ENCODE measurements at places on chromosomes 16 and 17.
A peak's percentile ranks its signal among the peaks of the same experiment; 100 is the strongest.

DNA sequence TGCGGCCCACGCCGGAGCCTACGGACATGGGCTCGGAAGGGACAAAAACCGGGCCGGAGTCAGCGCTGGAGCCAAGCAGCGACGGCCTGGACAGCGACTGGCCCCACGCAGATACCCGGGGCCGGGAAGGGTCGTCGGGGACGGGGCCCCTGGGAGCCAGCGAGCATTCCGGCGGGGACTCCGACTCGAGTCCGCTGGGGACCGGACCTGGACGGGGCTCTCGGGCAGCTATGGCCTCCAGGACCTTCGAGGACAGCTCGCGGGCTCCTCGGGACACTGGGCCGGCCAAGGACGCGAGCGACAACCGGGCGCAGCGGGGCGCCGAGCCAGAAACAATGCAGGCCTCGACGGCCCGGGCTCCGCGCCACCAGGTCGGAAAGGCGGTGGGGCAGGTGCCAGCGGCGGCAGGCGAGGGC is 1.0 kb downstream of the MYO15B start:
- H3K27ac ChIP-seq, result no peak overlapping the region
- H3K4me3 ChIP-seq, result peak overlapping the region; percentile 33
- H3K27me3 ChIP-seq, result peaks cover 14% of the 10 kb centered on the region
- H3K36me3 ChIP-seq, result no peaks in the 10 kb centered on the region
- no peaks in the 10 kb centered on the region for H3K4me1 ChIP-seq

- no peaks in the 10 kb centered on the region for H3K27me3 ChIP-seq
- peaks cover 27% of the 10 kb centered on the region for H3K4me1 ChIP-seq
- DNase-seq, result peak; percentile 99
- peak overlapping the region; percentile 2 for H3K4me3 ChIP-seq
- H3K27ac ChIP-seq, result peak overlapping the region; percentile 94
- peaks cover 43% of the 10 kb centered on the region for H3K36me3 ChIP-seq
Observed at GRCh38 chr17:45092911-45093430, 31.9 kb downstream of the NMT1 start.

- DNase-seq, result peak; percentile 87
- H3K36me3 ChIP-seq, result no peaks in the 10 kb centered on the region
- H3K27ac ChIP-seq, result no peak overlapping the region
Observed at GRCh38 chr17:69492410-69493071, 78.0 kb downstream of the MAP2K6 start.

GRCh38 chr17:2685696-2686095 is 25.9 kb downstream of the CLUH start:
- H3K4me1 ChIP-seq, result peaks cover 13% of the 10 kb centered on the region
- peaks cover 31% of the 10 kb centered on the region for H3K36me3 ChIP-seq
- no peaks in the 10 kb centered on the region for H3K27me3 ChIP-seq
- no peak for DNase-seq
- no peak overlapping the region for H3K27ac ChIP-seq
